Fibroblast of skin of right quadriceps (primary cell): ENCODE measurements at places on chromosomes 1 and 21.
A peak's percentile ranks its signal among the peaks of the same experiment; 100 is the strongest.

DNA sequence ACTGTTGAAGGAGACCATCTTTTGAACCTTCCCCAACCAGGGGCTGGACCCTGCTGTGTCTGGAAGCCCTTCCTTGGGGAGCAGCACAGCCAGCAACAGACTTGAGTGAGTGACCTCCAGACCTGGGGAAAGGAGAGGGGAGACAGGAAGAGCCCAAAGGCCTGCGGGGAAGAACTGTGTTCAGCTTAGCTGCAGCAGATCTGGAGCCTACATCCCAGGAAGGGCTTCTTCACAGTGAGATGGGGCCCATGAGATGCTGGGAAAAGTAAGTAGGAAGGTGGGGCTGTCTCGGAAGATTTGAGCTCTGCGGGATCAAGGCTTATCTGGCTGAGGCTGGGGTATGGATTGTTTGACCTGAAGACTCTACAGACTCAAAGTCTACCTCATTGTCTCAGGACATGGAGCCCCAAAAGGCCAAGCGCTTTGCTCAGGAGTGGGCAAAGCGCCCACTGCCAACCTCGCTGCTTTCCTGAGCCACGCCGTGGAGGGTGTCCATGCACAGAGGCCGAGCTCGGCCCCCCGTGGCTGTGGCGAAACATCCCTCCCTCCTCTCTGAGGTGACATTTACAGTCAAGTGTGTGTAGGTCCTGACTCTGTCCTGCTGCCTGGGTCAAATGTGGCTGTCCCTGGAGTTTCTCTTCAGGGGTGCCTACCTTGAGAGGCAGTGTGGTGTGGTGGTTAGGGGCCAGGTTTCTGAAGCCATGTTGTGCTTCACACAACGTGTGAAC, 24.5 kb downstream of the SPOCD1 start:
- DNase-seq, result no peak

GRCh38 chr1:235906436-235906835, 39.7 kb upstream of the LYST start:
- no peak for DNase-seq

DNA sequence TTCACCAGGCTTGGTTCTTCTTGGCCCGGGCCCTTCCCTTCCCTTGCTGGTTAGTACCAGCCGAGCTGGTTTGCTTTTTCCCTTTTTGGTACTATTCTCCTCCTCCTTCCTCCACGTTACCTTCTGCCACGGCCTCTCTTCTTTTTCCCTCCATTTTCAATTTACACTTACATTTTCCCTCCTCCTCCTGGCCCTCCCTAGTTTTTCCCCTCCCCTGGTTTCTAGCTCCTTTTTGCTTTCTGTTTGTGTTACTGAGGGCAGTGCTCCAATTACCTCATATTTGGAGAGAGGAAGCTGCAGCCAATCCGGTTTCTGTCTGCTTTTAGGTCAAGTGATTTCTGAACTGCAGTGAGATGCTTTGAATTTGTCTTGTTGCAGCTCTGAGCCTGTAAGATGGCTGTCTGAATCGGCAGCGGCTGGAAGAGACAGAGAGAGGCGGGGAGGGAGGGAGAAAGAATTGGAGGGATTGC, 63.7 kb downstream of the MACF1 start:
- DNase-seq, result peak; percentile 84

GRCh38 chr1:21174654-21175323, 1.9 kb downstream of the EIF4G3 start:
- DNase-seq, result peak; percentile 81

- peak; percentile 43 for DNase-seq
These were observed 12.8 kb upstream of the TMEM200B start for GRCh38 chr1:29136391-29136915.

DNA sequence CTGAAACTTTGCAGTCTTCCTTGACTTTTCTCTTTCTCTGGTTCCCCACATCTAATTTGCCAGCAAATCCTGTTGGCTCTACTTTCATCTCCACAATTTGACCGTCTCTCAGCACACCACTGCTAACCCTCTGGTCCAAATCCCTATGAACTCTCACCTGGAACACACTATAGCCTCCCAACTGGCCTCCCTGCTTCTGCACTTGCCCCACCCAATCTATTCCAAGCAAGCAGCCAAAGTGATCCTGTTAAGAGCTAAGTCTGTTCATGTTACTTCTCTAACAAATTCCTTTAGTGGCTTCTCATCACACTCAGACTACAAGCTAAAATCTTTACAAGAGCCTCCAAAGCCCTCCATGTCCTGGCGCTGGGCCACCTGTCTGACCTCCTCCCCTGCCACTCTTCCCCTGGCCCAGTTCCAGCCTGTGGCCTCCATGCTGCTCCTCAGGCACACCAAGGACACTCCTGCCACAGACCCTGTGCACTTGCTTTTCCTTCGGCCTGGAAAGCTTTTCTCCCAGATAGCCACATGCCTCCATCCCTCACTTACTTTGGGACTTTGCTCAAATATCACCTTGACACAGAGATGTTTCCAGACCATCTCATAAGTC, 104.1 kb downstream of the DTL start:
- no peak for DNase-seq

DNA sequence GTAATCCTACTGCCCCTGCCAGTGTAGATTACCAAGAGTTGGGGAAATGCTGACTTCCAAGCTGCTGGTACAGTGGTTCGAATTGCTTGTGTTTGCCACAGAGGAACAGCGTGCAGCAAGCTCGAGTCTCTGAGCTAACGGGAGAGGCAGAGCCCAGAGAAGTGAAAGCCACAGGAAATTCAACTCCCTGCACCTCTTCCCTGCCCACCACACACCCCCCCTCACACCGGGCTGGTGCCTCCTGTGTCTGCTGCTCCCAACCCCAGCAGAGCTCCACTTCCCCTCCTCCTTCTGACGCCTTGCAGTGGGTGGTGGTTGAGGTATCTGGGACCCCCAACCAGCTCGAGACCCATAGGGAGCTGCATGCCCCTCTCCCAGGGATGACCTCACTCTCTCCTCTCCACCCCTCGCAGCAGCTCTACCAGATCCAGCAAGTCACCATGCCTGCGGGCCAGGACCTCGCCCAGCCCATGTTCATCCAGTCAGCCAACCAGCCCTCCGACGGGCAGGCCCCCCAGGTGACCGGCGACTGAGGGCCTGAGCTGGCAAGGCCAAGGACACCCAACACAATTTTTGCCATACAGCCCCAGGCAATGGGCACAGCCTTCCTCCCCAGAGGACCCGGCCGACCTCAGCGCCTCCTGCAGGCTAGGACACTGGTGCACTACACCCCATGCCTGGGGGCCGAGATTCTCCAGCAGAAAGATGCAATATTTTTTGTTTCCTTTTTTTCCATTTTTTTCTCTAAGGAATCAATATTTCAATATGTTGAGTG, 13.1 kb upstream of the KCNQ4 start:
- no peak for DNase-seq

- no peak for DNase-seq
These were observed 3.9 kb downstream of the RRP1 start for GRCh38 chr21:43793243-43793642.

GRCh38 chr1:172898866-172899265, 151.9 kb downstream of the TNFSF18 start:
- peak; percentile 44 for DNase-seq

GRCh38 chr21:44618909-44619308, 7.0 kb downstream of the KRTAP10-8 start:
- no peak for DNase-seq

DNA sequence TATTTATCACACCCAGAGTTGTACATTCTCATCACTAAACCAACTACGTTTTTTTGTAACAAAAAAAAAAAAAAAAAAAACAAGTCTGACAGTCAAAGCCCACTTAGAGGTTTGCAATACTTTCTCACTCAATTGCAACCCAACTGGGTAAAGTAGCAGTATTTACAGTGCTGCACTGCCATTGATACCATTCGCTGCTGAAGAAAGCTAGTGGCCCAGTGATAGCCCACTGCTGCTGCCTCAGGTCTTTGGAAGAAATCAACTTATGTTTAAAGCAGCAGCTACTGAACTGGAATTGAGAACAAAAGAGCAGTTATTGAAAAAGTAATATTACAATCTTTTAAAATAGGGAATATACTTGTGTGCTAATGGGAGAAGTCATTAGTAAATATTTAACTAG, 2.7 kb downstream of the HNRNPU start:
- no peak for DNase-seq

GRCh38 chr1:206685334-206685768, 646 bp downstream of the MAPKAPK2 start:
- DNase-seq, result no peak

DNA sequence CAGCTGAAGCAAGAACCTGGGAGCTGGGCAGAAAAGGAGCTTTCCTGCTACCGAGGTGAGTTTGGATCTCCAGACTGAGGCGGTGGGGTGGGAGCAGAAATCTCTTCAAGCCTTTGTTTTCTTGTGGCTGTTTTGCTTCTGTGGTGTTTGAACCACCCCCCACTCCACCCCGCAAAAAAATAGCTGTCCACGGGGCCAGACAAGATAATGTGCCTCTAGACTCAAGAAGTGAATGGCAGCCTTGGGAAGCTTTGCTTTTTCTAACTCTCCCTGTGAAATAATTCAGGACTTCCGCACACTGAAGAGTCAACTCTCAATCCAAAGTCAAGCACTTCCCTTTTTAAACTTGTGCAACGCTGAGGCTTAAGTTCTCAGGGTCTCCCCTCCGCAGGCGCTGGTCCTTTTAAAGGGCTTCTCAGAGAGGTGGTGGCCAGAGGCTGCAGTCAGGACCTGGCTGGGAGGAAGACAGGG, 159.6 kb upstream of the COA6 start:
- no peak for DNase-seq

DNA sequence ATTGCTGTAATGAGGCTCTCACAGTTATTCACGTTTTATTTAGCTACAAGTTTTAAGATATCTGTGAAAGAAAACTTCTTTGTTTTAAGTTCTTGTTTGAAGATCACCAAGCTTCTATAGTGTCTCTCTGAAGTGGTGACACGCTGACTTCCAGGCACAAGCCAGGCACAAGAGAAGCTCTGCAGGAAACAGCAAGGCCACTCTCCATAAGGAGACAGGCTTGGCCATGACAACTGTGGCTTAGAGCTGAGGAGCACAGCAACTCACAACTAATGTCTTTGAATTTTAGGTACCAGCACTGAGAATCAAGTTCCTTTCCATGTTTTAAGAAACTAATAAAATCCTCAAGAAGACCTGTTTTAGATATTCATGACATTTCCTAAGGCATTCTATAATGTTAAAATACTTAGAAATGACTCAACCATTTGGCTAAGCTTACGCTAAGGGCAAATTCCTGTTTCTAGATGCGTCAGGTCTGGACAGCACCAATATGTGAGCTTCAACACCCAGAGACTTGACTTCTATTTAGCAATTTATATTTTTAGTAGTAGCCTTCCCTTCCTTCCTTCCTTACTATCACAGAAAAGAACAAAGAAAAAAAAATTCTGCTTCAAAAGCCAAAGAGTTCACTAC, 40.2 kb downstream of the APP start:
- DNase-seq, result peak; percentile 44

DNA sequence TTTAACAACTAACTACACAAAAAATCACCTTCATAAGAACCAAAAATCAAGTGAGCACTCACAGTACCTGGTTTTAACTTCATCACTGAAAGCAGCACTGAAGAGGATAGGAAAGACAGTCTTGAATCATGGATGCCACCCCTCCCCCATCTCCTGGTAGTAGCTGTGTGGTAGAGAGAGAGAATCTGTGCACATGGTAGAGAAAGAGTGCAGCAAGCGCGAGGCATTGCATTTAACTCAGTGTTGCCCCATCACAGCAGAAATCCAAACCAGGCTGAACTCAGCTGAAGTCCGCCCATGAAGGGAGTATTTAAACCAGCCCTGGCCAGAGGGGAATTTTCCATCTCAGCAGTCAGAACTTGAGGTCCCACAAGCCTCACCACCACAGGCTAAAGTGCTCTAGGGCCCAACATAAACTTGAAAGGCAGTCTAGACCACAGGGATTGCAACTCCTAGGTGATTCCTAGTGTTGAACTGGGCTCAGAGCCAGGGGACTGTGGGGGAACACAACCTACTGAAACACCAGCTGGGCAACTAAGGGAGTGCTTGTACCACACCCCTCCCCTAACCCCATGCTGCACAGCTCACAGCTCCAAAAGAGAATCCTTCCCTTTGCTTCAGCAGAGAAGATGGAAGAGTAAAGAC, 38.4 kb downstream of the VAV3 start:
- DNase-seq, result no peak

DNA sequence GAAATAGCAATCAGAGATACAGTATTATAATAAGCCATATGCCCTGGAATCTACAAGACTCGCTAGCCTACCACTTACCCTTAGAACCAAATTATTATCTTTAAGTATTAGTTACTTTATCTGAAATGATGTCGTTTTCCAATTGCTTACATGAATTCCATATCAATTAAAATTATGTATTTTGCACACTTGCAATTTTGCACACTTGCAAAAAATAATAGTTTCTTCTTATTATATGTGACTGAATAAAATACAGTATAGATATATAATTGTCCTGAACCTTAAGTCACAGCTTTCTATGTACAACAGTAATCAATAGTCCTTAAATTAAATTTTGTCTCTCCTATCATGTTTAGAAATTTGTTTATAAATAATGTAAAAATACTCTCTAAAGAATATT, 2095.1 kb downstream of the NCAM2 start:
- no peak for DNase-seq

DNA sequence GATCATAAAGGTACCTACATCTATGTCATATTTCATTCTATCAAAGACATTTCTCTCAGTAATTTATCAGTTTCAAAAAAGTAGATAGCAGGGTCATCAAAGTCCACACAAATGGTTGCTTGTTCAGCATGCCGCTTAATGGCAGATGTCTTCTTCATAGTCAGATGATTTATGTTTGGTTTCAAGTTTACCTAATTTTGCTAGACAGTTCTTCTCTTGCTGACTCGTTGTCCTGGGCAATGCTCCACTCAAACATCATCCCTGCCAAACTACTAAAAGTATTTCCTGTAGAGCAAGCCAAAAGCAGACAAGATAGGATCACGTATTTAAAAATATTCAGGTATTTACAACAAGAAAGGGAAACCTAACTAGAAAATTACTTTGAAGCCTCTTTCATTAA, 13.6 kb downstream of the NUP210L start:
- DNase-seq, result peak; percentile 49

- DNase-seq, result no peak
These were observed 162.9 kb upstream of the SNX7 start for GRCh38 chr1:98498651-98499050.

- DNase-seq, result peak; percentile 48
These were observed 16.1 kb downstream of the TNFRSF8 start for GRCh38 chr1:12078938-12079861.

GRCh38 chr1:71080230-71080738, 551 bp downstream of the ZRANB2 start:
- no peak for DNase-seq

DNA sequence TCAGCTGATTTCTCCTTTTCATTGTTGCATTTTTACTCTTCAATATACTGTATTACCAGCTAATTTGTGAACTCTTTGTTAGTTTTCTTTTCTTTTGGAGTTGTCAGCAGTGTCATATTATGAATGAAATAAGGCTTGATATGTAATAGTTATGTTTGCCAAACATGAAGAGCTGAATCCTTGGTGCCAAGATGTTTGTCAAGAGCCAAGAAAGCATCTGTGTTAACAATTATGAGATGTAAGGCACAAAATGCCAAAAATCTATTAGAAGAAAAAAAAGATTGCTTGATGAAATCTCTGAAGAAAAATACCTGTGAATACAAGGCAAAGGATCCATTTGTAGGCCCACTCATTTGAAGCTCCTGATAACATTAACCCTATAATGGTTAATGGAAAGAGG, 48.4 kb upstream of the RNPC3 start:
- no peak for DNase-seq

- peak; percentile 91 for DNase-seq
These were observed at the start of gene ARHGEF11 for GRCh38 chr1:157045250-157046218. TSS of gene ARHGEF11 (minus strand) at chr1:157045742. CDS start at chr1:157044330, 1,412 bp downstream.
